NCI-H2081 (cell line): ENCODE measurements at places on chromosomes 12 and 14.

DNA sequence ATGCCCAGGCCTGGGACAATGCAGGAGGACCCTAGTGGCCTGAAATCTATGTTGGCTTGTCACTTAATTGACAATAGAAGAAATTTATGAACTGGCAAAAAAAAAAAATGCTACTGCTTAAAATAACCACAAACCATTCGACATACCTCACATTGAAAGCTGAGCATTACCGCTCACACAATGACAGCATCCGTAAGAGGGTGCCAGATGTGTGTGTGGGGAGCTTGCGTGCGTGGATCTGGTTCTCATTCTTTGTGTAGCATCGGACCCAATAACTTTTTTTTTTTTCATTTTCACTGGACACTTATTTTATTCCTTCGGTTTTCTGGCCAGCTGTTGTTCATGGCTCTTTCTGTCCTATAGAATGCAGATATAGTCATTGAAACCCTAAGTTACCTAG lies 216.7 kb downstream of the VRK1 start:
- DNase-seq, result no peak

GRCh38 chr12:114625294-114625851 lies 58.6 kb downstream of the TBX3 start:
- DNase-seq, result no peak

GRCh38 chr12:11581179-11581755 lies 68.2 kb upstream of the ETV6 start:
- DNase-seq, result peak; percentile 71

- DNase-seq, result no peak
These were observed 19.2 kb downstream of the CLIP1 start for GRCh38 chr12:122403115-122403770.

GRCh38 chr12:49359671-49360070 lies 7.6 kb upstream of the SPATS2 start:
- DNase-seq, result no peak
